Fibroblast of gingiva (primary cell): ENCODE measurements at places on chromosomes 4 and X.

- DNase-seq = peak; percentile 61
Measured at GRCh38 chr4:20249333-20249732, 2.4 kb upstream of the SLIT2 start.

- no peak for DNase-seq
Measured at GRCh38 chrX:155086961-155087735, 15.8 kb downstream of the BRCC3 start.

GRCh38 chr4:108620933-108621905, 843 bp downstream of the RPL34 start:
- no peak for DNase-seq

DNA sequence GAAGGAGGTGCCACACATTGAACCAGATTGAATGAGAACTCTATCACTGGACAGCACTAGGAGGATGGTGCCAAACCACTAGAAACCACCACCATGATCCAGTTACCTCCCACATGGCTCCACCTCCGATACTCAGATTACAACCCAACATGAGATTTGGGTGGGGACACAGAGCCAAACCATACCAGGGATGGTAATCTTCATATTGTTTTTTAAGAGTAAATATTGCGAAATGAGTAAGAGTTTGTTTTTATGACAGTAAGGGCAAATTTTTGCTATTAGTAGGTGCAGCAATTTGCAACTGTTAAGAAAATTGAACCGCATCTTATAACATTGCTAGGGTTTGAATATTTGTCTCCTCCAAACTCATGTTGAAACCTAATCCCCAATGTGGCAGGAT, 891.5 kb downstream of the NLGN4X start:
- DNase-seq = no peak

- DNase-seq = no peak
Measured at GRCh38 chr4:20376070-20376469, 124.4 kb downstream of the SLIT2 start.

- no peak for DNase-seq
Measured at GRCh38 chr4:38128478-38129459, 168.6 kb downstream of the PTTG2 start.

DNA sequence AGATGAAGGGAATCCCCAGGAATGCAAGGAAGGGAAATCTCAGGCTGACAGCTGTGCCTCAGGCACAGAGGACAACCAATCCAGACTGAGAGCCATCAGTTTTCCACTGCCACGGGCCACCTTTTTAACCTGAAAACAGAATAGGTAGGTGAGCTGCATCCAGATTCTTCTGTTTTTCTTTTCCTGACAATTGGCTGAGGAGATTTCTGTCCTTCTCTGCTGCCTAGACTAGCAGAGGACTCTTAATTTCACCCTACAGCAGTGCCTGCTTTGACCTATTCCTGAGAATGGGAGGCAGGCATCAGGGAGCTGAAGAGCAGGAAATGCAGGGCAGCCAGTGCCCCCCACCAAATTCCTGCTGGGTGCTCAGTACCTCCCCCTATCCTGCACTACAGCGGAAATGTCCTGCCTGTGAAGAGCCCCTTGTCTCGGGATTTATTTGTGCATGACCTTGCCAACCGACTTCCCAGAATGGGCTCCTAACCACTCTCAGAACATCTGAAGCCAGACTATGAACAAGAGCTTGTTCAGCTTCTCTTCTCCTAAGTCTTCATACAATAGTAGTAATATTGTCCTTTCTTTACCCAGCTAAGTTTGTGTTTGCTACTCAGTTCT, 65.1 kb downstream of the CASK start:
- no peak for DNase-seq

DNA sequence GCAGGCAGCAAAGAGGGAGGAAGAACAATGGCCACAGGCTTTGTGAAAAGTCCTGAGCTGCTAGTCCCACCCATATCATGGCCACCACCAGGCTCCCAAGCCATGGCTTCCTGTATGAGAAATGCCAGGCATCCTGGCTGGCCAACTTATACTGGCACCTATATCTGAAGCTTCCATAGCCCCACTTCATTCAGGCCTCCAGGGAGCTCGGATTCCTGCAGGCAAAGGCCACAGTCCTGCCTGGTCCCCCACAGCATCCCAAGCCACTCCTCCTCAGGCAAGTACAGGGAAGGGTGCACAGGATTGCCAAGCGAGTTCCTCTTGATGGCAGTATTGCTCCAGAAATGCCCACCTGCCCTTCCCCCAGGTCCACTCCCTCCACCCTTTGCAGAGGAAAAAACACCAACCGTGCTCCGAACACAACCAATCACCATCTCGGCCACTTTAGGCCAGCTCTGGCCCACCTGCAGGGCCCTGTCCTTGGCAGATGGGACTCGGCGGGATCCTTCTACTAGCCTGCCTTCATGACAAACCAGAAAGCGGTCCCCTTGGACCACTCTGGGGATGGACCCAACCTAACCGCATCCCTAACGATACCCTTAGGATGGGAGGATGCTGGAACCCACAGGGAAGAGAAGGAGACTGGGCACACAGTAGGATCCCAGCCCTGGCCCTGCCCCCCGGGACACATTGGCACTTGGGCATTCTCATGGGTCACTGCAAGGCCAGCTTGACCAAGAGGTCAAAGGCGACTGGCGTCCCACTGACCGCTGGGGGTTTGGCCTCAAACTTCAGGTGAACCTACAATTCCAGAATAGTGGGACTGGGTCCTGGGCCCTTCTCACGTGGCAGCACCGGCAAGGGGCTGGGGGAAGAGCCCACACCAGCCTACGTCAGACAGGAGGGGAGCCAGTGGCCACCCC, 220.4 kb upstream of the AGTR2 start:
- no peak for DNase-seq

DNA sequence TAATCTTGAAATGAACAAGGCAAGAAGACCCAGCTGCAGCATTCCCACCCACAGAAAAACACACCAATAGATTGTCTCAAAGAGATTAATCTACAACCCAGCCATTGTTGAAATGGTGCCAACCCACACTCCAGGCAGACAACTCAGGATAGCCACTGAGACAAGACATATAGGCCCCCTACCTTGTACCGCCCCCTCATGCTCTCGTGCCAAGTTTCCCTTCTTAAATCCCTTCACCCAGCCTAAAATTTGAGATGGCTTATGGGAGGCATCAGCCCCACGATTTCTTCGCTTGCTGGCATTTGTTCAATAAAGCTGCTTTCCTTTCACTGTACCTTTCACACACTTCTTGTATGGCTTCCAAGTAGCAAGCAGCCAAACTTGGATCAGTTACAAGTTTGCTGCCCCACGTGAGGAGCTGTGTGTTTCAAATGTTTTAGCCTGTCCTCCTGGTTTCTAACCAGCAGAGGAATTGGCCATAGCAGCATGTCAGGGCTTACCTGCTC, 1754.1 kb downstream of the C4orf33 start:
- no peak for DNase-seq

DNA sequence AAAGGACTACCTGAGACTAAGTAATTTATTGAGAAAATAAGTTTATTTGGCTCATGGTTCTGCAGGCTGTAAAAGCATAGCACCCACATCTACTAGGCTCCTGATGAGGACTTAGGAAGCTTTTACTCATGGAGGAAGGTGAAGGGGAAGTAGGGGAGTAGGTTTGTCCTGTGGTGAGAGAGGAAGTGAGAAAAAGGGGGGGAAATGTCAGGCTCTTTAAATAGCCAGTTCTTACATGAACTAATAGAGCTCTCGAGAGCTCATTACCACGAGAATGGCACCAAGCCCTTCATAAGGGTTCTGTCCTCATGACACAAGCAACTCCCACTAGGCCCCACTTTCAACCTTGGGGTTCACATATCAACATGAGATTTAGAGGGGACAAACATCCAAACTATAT, 125.5 kb upstream of the NRK start:
- no peak for DNase-seq

- no peak for DNase-seq
Measured at GRCh38 chr4:122692641-122693520, 39.6 kb upstream of the BBS12 start.
